ENCODE measurements at places on chromosomes 11 and 22.
A peak's percentile ranks its signal among the peaks of the same experiment; 100 is the strongest.

DNA sequence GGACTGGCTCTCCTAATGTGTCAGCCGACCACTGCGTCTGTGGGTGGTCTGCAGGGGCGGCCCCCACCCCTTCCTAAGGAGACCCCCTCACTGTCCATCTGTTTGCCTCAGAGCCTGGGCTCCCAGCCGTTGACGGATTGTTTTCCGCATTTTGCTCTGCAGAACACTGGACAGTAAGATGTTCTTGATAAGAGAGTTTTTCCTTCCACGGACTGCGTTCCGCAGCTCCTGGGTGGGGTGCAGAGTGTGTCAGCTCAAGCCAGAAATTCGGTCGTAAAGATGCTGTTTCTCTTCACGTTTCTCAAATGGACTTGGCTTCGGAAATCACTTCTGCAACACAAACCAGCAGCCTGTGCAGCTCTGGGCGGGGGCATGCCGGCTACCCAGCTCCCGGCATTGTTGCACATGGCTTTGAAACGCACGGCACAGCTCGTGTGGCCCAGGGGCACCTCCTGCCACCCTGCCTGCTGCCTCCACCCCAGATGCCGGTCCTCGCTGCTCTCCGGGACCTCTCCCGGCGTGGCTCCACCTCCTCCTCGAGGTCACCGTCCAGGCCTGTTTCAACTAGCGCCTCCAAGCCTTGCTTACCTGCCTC is 2.9 kb upstream of the MRGPRG start:
- DNase-seq = no peak

DNA sequence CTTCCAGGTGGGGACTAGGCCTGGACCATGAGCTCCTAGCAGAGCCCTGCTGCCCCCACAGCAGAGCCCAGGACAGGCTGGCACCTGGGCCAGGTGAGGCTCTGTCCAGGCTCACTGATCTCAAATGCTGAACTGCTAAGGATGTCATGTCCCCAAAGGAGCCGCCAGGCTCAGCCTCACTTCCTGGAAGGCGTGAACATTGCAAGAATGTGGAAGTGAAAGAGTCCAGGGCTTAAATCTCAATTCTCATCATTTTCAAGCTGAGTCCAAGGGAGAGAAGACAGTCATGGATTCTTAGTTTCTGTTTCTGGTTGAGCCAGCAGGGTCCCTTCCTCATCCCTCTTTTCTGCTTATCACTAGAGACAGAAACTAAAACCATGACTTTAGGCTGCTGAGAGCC is 5.0 kb downstream of the ASCL2 start:
- DNase-seq = no peak

DNA sequence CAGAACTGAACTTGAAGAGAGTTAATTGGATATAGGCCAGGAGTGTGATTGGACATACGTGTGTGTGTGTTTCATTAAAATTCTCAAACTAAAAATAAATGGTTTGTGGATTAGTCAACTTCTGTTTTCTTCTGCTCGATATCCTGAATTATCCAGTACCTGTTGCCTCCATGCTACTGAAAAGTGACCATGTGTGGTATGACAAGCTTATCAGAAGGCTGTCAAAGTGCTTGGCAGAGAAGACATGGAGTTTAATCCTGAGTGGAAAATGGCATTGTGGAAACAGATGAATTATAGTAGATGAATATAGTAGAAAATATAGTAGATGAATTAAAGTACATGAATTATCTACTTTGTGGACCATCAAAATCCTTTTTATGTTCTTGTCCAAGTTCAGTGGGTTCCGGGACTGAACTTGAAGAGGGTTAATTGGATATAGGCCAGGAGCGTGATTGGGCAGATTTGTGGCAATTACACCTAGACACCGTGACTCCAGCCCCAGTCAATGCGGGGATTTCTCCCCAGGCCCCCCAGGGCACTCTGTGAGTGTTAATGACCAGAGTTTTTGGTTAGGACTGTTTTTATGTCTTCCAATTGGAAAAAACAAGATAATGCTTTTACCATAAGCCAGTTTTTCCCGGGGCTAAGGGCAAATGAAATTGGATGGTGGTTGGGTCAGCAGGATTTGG is 30.1 kb downstream of the GRAMD1B start:
- DNase-seq = no peak

DNA sequence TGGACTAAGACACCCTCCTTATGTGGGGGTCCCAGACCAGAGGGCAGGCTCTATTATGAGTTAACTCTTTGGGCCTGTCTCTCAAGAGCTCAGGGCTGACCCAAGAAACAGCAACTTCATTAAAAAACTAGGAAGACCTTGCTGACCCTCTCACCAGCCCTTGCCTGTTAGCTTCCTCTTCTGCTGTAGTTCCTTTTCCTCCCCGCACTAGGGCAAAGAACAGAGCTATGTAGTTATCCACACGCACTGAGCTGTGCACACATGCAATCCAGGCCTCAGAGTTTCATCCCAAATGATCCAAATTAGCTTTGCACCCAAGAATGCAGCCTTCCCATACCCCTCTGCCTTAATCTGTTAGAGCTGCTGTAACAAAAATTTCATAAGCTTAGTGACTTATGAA is 539.6 kb upstream of the CADM1 start:
- DNase-seq = no peak

DNA sequence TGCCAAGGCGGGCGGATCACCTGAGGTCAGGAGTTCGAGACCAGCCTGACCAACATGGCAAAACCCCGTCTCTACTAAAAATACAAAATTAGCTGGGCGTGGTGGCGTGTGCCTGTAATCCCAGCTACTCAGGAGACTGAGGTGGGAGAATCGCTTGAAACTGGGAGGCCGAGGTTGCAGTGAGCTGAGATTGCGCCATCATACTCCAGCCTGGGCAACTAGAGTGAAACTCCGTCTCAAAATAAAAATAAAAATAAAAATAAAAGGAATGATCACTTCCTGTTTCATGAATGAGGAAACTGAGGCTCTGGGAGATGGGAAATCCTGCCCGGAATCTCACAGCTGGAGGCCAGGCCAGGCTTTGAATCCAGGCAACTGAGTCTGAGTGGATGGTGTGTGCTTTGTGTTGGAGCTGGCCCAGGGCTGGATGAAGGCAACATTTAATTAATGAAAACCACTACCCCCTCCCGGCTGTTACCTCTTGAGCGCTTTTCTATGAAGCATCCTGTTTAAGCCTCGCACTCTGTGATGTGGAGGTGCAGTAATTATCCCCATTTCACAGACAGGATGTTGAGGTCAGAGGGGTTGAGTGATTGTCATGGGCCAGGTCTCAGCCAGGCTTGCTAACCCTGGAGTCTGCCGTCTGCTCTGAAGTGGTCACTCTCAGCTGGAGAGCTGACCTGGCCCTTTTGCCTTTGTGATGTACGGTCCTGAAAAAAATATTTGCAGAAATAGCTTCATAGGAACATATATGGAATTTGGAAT is 27.8 kb downstream of the LRP5 start:
- peak; percentile 51 for DNase-seq

DNA sequence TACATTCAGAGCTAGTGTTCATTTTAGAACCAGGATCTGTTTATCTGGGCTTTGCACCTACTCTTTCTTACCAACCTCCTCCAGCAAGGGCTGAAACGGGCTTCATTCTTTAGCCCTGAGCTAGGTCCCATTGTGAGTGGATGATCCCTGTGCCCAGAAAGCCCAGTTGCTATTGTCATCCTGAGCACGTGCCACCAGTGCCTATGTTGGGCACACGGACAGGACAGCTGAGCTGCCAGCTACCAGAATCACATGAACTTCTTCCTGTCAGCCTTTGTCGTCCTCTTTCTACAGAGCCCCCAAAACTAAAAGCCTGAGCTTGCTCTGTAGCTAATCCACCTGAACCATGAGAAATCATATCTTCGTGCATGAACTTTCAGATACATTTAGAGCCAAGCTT is 74.4 kb upstream of the NTM start:
- DNase-seq = no peak

GRCh38 chr11:13150487-13150886 is 127.1 kb upstream of the BMAL1 start:
- no peak for DNase-seq

GRCh38 chr11:64317325-64317960 is at the start of gene TRMT112:
TRMT112 (minus strand) TSS chr11:64317559; CDS start chr11:64317526, 33 bp downstream.
- DNase-seq = peak; percentile 95

DNA sequence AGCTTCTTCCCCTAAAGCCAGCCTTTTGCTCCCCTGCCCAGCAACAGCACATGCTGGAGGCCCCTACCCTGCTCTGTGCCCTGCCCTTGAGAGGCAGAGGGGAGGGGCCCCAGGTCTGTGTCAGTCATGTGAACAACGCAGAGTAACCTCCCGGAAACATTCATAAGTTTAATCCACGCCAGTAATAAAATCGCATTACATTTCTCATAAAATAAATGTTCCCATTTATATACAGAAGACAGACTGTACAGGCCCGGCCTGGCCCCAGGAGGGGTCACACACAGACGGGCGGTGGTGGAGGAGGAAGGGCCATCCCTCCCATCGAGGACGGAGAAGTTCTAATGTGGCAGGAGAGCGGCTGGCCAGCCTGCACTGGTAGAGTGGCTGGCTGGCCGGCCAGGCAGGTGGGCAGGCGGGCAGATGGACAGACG is 39.5 kb downstream of the LMO1 start:
- DNase-seq = no peak

DNA sequence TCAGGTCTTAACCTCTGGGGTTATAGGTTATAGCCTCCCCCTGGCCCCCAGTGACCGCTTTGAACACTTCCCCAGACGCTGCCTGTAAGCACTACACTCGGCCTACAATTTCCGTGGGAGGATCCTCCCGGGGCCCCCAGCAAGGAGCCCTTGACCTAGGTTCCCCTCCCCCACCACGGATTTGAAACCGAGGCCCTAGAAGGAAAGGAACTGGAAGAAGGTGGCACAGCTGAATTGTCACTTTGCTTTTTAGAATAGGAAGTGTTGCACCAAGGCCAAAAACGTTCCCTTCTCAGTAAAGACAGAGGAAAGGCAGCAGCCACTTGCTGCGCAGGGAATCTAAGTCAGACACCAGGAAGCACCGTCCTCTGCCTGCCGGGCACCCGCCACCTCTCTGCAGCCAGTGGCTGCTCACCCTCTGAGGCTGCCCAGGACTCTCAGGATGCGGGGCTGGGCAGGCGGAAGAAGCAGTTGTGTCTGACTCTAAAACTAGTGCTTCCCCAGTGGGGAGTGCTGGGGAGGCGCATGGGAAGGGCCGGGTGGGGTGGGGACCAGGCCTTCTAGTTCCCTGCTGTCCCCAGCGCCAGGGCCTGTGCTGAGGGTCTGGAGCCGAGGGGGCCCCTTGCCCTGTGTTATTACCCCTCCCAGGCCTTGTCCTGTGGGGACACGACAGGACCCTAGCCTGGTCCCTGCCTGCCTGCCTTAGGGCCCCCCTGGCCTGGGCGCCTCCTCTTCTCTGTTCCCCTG is 7.9 kb upstream of the FLRT1 start:
- DNase-seq = no peak

GRCh38 chr11:119615003-119615881 is 113.8 kb downstream of the NECTIN1 start:
- peak; percentile 61 for DNase-seq

GRCh38 chr11:8810540-8811301 is 100.3 kb upstream of the AKIP1 start:
- DNase-seq = peak; percentile 75

DNA sequence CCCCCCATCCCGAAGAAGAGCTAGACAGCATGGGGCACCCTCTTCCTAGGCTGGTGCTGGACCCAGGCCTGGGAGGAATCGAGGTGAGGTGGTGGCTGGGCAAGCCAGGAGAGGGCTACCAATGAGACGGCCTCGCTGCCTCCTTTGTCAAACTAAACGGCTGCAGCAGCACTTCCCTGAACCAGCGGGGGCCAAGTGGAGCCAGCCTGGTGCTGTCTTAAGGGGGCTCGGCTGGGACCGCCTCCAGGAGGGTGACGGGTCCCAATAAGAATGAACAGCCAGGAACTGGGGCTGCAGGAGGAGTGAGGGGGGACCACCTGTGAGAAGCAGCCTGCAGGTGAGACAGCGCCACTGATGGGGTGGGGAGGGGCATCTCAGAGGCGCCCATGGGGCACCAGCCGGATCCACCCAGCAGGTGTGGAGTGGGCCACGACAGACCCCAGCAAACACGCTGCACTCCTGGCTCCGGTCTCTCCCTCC is 17.1 kb downstream of the IFT27 start:
- no peak for DNase-seq

- DNase-seq = no peak
Measured at GRCh38 chr22:21707677-21708076, 27.9 kb downstream of the YPEL1 start.

GRCh38 chr22:38311323-38311620 is 6.0 kb downstream of the CSNK1E start:
- DNase-seq = no peak

- DNase-seq = no peak
Measured at GRCh38 chr22:37742376-37743171, 45.7 kb downstream of the TRIOBP start.

DNA sequence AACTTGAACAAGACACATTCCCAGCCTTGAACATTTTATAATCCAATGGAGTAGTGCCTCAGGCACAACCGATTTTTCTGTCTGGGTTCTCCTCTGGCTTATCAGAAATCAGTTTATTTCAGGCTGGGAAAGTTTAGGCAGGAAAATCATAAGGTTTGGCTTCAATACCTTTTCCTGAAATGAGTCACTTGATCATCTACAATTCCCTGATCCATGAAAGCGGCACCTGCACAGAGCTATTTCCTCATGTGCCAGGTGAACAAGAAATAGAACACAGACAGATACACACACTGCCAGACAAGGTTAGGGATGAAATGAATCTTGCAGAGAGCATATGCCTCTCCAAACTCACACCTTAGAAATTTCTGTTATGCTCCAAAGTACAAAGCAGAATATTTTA is 106.7 kb upstream of the OR9G4 start:
- no peak for DNase-seq

DNA sequence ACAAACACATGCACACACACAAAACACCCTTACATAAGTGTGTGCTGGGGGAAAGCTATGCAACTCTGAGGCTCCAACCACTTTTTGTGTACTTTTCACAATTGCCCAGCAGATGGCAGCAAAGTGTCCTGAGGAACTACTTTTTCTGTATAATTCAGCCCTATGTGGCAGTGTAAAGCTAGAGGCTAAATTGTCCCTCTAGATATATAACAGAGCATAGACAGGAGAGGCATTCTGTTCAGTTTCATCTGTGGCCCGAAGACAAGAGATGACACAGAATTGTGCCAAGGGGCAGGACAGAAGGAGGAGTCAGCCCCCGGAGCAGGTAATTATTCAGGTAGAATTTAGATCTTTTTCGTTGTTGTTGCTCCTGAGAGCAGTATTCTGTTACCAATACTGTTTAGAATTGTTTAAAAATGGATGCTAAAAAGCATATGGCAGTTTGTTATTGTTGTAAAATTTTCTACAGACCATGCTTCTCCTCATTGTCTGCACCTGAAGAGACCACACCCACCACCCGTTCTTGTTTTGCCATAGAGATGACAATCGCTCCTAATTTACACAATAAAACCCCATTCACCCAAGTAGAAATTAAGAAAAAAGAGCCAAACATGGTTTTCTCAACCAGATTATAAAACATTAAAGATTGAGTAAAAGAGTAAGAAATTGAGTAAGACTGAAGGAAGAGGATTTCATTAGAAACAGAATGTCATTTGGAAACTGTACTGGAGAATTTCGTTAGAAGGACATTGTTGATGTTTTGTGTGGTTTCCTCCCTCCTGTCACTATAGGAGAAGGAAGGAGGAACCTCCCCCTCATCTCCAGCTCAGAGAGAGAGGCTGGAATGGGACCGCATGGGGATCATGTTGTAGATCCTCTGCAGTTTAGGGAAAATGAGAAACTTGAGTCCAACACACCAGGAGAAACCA is 14.5 kb upstream of the MS4A7 start:
- peak; percentile 65 for DNase-seq

- DNase-seq = no peak
Measured at GRCh38 chr11:94635072-94635471, 67.9 kb downstream of the PIWIL4 start.

Measured in GM20000 (cell line).